Stimulated activated CD4-positive, alpha-beta T cell treated with anti-CD3 and anti-CD28 coated beads, Interleukin-1b, Interleukin-23, amount 100 ng/mL, for 1 hour (primary cell): ENCODE measurements at places on chromosomes 3 and 15.

DNA sequence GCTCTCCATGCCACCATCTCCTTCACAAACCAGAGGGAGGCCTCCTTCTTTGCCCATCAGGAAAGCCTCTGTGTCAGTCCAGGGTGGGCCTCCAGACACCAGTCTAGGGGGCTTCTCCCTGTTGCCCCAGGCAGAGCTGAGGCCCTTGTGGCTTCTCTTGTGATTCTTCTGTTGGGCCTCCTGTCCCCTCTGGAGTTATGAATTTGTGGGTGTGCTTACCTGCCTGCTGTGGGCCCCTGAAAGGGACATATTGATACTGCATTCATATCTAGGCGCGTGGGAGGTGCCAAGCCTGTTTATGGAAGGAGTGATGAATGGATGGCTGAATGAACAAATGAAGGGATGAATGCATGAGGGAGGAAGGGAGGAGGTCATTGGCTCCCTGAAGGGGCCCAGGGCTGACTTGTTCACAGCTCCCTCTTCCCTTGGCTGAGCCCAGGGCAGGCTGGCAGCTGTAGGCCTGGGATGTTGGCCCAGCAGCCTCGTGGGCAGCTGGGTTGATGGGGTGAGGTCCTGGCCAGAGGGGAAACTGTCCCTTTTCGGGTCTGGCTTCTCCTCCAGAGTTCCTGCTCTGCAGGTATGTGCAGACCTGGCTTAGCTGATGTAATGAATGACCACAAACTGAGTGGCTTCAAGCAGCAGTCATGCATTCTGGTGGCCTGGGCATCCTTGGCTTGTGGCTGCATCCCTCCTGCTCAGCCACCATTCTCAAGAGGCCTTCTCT, 195.4 kb downstream of the GOLGA6L6 start:
- no peak for DNase-seq

DNA sequence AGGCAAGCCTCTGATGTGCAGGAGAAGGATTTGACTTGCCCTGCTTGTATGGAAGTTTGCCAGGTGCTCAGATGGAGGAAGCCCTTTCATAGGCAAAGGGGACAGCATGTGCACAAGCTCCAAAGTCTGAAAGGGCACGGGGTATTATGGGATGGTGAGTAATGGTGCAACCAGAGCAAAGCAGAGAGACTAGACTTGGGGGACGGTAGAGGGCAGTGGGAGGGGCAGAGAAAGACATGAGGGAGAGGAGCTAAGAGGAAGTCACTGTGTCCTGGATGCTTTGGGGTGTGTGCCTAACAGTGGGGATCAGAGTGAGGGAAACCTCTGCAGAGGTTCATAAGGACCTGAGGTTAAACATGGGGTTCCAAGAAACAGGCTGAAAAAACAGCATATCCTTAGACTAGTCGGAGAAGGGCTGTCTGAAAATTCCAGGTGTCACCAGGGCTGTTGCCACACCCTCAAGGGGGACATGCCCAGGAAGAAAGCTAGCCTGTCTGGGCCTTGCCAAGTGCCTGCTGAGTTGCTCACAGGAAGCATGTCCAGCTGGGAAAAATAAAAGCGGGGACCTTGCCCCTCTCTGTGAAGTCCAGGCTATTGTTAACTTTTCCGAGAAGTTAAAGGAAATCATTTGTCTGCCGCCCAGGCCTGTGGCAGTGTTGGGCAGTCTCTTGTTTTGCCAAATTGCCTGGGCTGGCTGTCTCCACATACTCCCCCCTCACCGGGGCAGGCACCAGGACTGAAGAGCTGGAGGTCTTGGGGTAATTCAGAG, 47.1 kb downstream of the HRH1 start:
- DNase-seq = no peak

- no peak for DNase-seq
Measured at GRCh38 chr3:39166134-39166710, 12.8 kb upstream of the CSRNP1 start.

GRCh38 chr15:92821491-92822116, 78.5 kb upstream of the CHD2 start:
- no peak for DNase-seq

- DNase-seq = peak; percentile 8
Measured at GRCh38 chr15:41827290-41827879, 507 bp upstream of the JMJD7 start.

DNA sequence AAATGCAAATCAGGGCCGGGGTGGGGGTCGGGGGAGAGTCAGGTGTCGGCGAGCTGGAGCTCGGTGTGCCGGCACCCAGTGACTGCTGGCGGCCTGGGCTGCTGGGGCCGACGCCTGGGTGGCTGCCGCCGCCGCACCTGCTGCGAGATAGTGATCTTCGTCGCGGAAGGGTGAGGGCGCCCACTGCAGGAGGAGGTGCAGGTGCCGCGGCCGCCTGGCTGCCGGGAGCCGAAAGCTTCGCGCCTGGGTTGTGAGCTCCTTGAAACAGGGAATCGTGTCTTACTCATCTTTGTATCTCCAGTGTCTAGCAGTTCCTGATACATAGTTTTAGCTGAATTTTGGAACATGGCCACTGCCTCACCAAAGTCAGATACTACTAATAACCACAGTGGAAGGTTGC, 64.0 kb upstream of the CPOX start:
- no peak for DNase-seq

GRCh38 chr3:156820692-156821080, 5.5 kb upstream of the LEKR1 start:
- no peak for DNase-seq

DNA sequence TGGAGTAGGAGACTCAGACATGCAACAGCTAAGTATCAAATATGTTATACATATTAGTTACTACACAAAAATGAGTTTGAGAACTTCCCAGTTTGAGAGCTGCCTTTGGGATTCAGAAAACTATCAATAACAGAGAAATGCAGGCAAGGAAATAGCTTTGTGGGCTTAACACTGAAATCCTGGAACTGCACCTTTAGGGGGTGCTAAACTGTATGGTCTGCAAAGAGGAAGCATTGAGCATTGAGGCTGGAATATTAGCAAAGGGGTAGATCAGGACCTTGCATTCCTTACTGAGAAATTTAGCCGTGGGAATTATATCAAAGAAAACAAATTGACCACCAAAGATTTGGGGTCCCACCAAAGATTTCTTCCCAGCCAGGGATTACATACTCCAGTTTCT, 580.0 kb downstream of the ZNF385D start:
- no peak for DNase-seq

GRCh38 chr3:190130037-190130436, 9.3 kb upstream of the P3H2 start:
- DNase-seq = no peak

- DNase-seq = no peak
Measured at GRCh38 chr3:151504606-151505005, 43.7 kb upstream of the IGSF10 start.

- no peak for DNase-seq
Measured at GRCh38 chr3:184825121-184825820, 13.3 kb downstream of the VPS8 start.

DNA sequence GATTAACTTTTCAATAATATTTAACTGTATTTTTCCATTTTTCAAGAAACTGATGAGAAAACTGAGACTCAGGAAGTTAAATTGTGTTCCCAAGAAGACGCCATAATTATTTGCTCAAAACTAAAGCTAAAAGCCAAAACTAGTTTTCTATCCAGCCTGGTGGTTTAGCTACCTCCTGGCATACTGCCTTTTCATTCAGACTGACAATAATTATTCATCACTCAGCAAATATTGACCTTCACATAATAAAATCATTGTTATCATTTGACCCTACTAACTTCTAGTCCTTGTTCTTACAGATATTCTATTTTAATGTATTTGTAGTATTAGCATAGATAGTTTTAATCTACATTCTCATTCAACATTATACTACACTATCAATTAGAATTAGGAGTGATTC, 210.6 kb upstream of the GADL1 start:
- no peak for DNase-seq

DNA sequence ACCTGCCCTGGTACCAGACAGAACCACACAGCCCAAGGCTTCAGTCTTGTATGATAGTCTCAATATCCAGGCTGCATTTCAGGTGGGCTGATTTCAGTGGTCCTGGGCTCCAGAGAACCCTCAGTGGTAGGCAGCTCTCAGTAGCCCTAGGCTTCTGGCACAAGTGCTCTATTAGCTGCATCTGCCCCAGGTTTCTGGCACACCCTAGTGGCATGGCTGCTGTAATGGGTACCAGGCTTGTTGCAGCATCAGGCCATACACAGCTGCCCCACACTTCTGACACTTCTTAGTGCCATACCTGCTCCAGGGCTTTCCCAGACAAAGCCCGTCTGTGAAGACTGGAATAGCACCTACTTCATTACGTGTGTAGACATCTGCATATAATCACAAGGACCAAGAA, 1062.2 kb upstream of the EPHA6 start:
- DNase-seq = no peak

GRCh38 chr3:32095431-32095830, 11.0 kb upstream of the GPD1L start:
- no peak for DNase-seq

GRCh38 chr3:123072564-123072963, 5.7 kb downstream of the PDIA5 start:
- no peak for DNase-seq

DNA sequence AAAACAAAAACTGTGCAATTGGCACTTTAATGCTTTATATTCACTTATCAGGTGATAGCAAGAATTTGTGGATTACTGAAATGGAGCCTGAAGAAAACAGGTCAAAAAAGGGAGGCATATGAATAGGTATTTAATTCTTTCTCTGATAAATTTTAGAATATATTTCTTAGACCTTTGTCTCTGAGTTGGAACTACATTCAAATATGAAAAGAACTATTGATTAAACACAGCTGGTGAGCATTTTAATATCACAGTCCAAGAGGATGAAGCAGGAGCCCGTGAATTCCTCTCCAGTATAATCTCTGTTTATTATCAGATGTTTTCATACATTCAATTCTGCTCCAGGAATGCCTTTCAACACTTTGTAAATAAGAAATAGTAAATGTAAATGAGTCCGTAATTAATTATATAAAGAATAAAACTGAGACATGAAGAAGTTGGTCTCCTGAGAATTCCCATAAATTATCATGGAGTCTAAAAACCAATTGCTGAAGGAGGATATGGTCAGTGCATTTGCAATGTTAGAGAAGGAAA, 86.3 kb upstream of the ARHGEF26 start:
- no peak for DNase-seq

GRCh38 chr3:18438586-18438985, 13.4 kb upstream of the SATB1 start:
- DNase-seq = no peak

- DNase-seq = no peak
Measured at GRCh38 chr15:101844916-101845315, 32.9 kb downstream of the OR4F15 start.

- DNase-seq = no peak
Measured at GRCh38 chr3:32371461-32372212, 20.0 kb upstream of the CMTM7 start.
